Activated naive CD8-positive, alpha-beta T cell treated with anti-CD3 and anti-CD28 coated beads, Interleukin-2, amount 50 U/mL, for 24 hours (primary cell): ENCODE measurements at places on chromosomes 13 and 19.

GRCh38 chr13:73058432-73058735 is 421 bp upstream of the KLF5 start:
- peak overlapping the region; percentile 81 for H3K4me3 ChIP-seq
- no peak for DNase-seq
- H3K27me3 ChIP-seq = peaks cover 43% of the 10 kb centered on the region
- H3K36me3 ChIP-seq = no peaks in the 10 kb centered on the region
- H3K27ac ChIP-seq = no peak overlapping the region
- H3K4me1 ChIP-seq = peaks cover 21% of the 10 kb centered on the region

GRCh38 chr19:39871362-39871761 is 25.2 kb upstream of the FBL start:
- no peak for DNase-seq
- no peaks in the 10 kb centered on the region for H3K27me3 ChIP-seq
- H3K36me3 ChIP-seq = no peaks in the 10 kb centered on the region
- no peaks in the 10 kb centered on the region for H3K4me1 ChIP-seq

GRCh38 chr19:51263808-51264207 is 12.9 kb downstream of the SIGLECL1 start:
- no peak for DNase-seq
- no peaks in the 10 kb centered on the region for H3K36me3 ChIP-seq
- H3K27me3 ChIP-seq = peaks cover 8% of the 10 kb centered on the region
- no peaks in the 10 kb centered on the region for H3K4me1 ChIP-seq
- H3K27ac ChIP-seq = no peak overlapping the region

DNA sequence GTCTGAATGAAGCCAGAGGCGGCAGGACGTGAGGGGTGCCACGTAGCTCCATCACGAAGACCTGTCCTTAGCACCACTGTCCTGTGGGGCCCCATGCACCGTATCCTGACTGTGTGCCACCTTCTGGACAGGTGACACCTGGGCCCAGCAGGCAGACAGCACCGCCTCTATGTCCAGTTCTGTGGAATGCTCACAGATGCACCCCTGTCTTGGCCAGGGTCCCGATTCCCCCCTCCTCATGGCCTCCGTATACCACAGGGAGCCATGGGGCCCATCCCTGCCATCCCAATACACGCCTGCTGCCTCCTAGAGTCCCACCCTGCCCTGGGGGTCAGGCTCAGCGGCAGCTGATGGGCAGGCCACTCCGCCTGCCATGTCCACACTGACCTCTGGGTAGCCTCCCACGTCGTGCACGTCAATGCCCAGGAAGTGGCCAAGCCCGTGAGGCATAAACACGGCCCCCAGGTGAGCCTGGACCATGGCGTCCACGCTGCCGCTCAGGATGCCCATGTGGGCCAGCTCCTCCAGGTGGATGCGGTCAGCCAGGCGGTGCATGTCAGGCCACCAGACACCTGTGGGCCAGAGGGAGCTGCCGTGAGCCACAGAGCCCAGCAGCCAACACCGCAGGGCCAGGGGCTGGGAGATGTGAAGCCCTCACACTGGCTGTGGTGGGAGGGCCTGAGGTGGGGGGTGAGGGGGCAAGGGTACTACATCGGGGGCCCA is 17.6 kb downstream of the CEBPG start:
- no peaks in the 10 kb centered on the region for H3K27me3 ChIP-seq
- no peak overlapping the region for H3K4me3 ChIP-seq
- no peak for DNase-seq
- H3K36me3 ChIP-seq = no peaks in the 10 kb centered on the region
- H3K27ac ChIP-seq = no peak overlapping the region
- no peaks in the 10 kb centered on the region for H3K4me1 ChIP-seq

- peak; percentile 34 for DNase-seq
- H3K4me1 ChIP-seq = peaks cover 10% of the 10 kb centered on the region
These were observed 8.0 kb upstream of the ZNF358 start for GRCh38 chr19:7507884-7508283.

DNA sequence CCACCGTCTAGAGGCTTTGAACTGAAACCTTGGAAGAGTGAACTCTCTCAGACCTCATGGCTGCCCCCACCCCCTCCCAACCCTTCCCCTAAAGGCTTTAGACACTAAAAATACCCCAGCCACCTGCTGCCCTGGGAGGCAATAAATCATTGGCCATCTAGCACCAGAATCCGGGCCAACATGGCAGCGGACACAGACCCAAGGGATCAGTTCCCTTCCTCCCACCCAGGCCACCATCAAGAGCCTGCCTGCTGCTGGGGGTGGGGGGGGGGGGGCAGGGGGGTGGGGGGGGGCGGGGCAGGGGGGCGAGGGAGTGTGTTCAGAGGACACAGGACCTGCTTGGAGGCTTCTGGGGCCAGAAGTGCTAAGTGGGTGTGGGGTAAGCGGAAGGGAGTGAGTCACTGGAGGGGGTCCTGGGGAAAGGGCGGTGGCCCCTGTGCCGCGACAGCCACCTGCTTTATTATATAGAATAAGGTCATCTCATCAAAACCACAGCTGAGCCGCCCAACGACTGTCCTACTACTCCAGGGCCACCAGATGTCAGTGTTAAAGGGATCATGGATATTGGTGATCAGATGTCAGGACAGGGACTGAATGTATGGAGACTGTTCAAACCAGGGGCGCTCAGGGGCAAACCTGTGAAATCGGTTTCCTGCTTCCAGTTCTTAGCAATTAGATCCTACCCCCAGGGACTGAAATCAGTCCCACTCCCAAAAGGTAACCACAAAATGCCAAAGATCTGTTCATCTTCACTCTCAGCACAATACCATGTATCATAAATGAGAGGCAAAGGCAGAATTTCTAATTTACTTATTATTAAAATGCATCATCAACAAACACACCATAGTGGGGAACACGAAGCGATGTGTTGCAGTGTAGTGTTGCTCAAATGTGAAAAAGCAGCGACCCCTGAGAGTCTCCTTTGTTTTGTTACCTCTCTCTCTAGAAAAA is 24.3 kb downstream of the ARL11 start:
- DNase-seq = no peak
- H3K4me3 ChIP-seq = no peak overlapping the region
- no peaks in the 10 kb centered on the region for H3K27me3 ChIP-seq
- no peaks in the 10 kb centered on the region for H3K4me1 ChIP-seq
- no peaks in the 10 kb centered on the region for H3K36me3 ChIP-seq

- DNase-seq = no peak
- H3K36me3 ChIP-seq = no peaks in the 10 kb centered on the region
- no peak overlapping the region for H3K4me3 ChIP-seq
- H3K4me1 ChIP-seq = peaks cover 5% of the 10 kb centered on the region
These were observed 32.0 kb upstream of the CXCL17 start for GRCh38 chr19:42474743-42475142.

- H3K4me1 ChIP-seq = peaks cover 89% of the 10 kb centered on the region
- DNase-seq = peak; percentile 93
- peak overlapping the region; percentile 81 for H3K4me3 ChIP-seq
- peaks cover 2% of the 10 kb centered on the region for H3K36me3 ChIP-seq
- H3K27me3 ChIP-seq = no peaks in the 10 kb centered on the region
These were observed 68.4 kb upstream of the TM9SF2 start for GRCh38 chr13:99432609-99433542.

GRCh38 chr13:108733022-108733560 is 103.7 kb downstream of the MYO16 start:
- H3K27me3 ChIP-seq = no peaks in the 10 kb centered on the region
- no peaks in the 10 kb centered on the region for H3K36me3 ChIP-seq
- no peak overlapping the region for H3K4me3 ChIP-seq
- DNase-seq = no peak
- H3K27ac ChIP-seq = no peak overlapping the region

GRCh38 chr19:23558541-23558940 is 128.5 kb downstream of the ZNF675 start:
- H3K36me3 ChIP-seq = no peaks in the 10 kb centered on the region
- no peak overlapping the region for H3K27ac ChIP-seq
- DNase-seq = no peak
- no peaks in the 10 kb centered on the region for H3K27me3 ChIP-seq

DNA sequence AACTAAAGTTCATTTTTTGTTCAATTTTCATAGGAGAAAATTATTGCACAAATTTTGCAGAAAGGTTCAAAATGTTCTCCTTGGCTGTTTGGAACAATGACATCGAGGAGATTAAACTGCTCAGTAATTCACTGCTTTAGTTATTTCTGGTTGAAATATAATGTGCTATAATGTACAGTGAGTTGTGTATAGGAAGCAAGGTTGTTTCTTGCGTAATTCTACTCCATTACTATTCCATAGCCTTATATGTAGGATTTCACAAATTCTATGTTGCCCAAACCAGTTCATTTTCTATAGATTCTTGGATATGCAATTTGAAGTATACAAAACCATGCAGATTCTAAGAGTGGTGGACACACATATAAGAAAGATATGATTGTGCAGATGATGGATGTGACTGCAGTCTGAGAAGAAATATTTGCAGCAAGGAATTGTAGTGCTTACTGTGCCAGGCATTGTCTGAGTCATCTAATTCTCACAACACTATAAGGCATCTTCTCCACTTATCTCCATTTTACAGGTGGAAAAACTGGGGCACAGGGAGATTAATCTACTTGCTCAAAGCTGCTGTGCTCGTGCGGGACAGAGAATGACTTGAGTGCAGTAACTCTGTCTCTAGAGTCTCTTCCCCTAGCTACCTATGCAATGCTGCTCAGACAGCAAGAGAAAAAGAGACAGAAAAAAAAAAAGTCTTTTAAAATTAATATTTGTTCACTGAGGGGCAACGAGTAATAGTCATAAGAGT is 515.5 kb downstream of the MYO16 start:
- no peak overlapping the region for H3K4me3 ChIP-seq
- no peak overlapping the region for H3K27ac ChIP-seq
- DNase-seq = no peak
- no peaks in the 10 kb centered on the region for H3K4me1 ChIP-seq
- no peaks in the 10 kb centered on the region for H3K36me3 ChIP-seq
- peaks cover 29% of the 10 kb centered on the region for H3K27me3 ChIP-seq
